Spinal cord (tissue), 10 donors: ENCODE measurements at places on chromosomes 1 and 21.

DNA sequence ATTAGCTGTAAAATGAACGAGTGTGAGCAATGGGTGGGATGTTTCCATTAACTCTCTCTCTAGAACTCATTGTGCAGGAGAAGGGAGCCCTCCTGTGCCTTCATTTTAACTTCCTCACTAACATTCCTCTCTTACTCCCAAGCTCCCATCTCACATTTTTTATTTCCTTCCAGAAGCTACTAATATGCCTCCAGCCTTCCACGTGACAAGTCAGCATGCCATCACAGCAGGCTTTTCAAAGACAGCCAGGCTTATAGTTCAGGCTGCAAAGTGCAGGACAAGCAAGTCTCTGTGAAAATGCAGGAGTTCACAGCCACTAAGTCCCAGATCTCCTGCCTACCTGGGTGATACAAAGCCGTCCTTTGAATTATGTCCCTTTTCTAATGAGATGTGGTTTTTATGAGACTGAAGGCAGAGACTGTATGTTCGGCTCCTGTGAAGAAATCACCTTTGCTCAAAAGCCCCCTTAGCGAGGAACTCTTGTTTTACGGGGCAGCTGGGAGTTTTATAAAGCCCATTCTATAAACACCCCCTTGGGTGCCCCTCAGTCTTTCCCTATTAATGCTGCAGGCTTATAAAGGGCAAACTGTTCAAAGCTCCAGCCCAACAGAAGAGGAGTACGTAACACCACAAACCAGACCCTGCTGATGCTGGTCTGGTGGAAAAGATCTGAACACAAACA is 14.8 kb upstream of the ANGPTL7 start:
- peaks cover 17% of the 10 kb centered on the region for H3K4me1 ChIP-seq
- H3K36me3 ChIP-seq, result peaks cover 15% of the 10 kb centered on the region
- no peak overlapping the region for H3K4me3 ChIP-seq
- no peak for DNase-seq

GRCh38 chr1:199010933-199011332 is 372.1 kb downstream of the PTPRC start:
- no peaks in the 10 kb centered on the region for H3K4me1 ChIP-seq
- H3K4me3 ChIP-seq, result no peak overlapping the region
- no peak overlapping the region for H3K27ac ChIP-seq
- no peak for DNase-seq
- no peaks in the 10 kb centered on the region for H3K27me3 ChIP-seq

DNA sequence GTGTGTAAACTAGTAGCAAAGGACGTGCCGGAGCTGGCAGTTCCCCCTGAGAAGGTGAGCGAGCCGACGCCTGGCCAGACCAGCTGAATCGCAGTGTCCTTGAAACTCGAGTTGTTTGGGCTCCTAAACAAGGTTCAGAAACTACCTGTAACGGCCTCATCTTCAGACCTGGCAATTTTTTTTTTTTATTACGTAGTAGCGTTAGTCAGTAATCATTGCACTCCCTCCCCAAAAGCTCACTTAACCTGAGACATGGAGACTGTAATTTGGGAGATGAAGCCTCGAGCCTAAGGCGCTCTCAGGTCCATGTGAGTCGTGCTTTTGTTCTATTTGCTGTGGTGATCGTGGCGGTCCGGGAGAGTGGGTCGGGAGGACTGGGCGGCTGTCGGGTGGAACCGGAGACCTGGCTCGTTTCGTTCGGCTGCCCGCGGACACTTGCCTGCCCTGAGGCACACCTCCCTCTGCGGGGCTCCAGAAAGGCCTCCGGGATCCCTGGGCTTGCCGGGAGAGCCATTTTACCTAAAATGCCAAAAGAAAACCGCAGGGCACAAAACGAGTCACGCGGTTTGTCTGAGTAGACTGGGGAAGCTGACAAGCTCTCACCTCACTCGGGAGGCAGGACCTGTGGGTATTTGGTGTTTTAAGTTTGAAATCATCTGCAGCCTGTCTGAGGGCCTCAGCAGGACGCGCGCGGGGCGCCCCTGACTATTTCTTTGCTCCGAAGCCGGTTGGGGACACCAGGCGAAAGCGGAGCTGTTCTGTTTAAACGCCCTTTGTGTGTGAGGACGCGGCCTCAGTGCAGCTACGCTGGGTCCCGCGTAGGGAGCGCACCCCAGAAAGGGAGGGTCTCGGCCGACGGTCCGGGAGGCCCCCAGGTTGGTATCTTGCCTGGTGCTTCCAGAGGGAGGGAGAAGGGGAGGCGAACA is 722 bp downstream of the LHX8 start:
- H3K27me3 ChIP-seq, result peaks cover 94% of the 10 kb centered on the region
- DNase-seq, result peak; percentile 62
- no peak overlapping the region for H3K27ac ChIP-seq
- H3K36me3 ChIP-seq, result no peaks in the 10 kb centered on the region
- peaks cover 36% of the 10 kb centered on the region for H3K4me1 ChIP-seq

GRCh38 chr1:39269791-39270342 is 65.4 kb downstream of the MACF1 start:
- no peaks in the 10 kb centered on the region for H3K36me3 ChIP-seq
- no peaks in the 10 kb centered on the region for H3K27me3 ChIP-seq
- H3K27ac ChIP-seq, result peak overlapping the region; percentile 80
- no peak for DNase-seq
- peaks cover 27% of the 10 kb centered on the region for H3K4me1 ChIP-seq

DNA sequence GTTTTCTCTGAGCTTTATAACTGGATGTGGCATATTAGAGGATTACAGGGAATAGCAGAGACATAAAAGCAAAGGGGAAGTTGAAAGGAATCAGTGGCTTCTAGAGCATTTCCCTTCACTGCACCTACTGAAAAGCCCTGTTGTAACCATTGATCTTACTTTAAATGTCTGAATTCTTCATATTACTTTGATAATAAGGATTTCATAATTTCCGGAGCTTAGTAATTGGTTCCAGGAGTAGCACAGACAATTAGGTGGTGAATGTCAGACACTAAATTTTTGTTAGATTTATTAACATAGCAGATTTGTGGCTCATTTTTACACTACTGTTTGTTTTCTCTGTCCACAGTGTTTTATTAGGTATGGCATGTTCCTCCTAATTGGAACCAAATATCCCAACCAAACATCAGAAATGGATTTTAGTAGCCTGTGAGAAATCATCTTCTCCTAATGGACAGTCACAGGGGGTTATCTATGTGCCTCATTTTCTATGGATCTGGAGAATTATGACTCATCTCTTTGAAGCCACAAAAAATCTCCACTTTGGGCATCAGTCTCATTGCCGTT is 100.5 kb downstream of the GIPC2 start:
- H3K27me3 ChIP-seq, result no peaks in the 10 kb centered on the region
- DNase-seq, result no peak
- no peak overlapping the region for H3K4me3 ChIP-seq
- H3K4me1 ChIP-seq, result no peaks in the 10 kb centered on the region
- H3K27ac ChIP-seq, result no peak overlapping the region

DNA sequence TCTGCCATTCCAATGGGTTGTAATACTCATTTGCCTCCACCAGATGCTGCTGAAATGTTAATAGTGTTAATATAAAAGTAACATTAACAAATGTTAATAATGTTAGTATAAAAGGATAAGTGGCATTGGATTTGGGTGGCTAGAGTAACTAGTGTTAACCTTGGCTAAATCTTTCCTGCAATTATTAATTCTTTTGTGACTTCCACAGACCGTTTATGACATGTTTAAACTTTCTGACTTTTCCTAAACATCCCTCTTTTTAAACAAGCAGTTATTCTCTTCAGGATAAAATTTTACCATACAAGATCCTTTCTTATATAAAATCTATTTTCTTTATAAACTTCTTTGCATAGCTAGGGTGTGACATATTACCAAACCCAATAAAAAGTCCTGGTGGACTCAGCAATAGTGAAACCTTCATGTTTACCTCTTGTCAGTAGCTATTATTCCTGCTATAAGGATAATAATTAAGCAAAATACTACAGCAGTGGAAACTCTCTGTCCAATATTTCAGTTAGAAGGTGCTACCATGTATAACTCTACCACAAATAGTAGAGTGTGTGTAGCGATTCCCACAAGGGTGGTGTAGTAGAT is 41.5 kb downstream of the CCDC30 start:
- no peak overlapping the region for H3K4me3 ChIP-seq
- no peaks in the 10 kb centered on the region for H3K4me1 ChIP-seq
- DNase-seq, result no peak
- H3K36me3 ChIP-seq, result peaks cover 10% of the 10 kb centered on the region

DNA sequence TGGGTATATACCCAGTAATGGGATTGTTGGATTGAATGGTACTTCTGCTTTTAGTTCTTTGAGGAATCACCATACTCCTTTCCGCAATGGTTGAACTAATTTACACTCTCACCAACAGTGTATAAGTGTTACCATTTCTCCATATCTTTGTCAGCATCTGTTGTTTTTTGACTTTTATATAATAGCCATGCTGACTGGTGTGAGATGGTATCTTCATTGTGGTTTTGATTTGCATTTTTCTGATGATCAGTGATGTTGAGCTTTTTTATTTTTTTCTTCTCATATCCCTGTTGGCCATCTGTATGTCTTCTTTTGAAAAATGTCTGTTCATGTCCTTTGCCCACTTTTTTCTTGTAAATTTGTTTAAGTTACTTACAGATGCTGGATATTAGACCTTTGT is 14.1 kb downstream of the DNM3 start:
- H3K36me3 ChIP-seq, result no peaks in the 10 kb centered on the region
- no peak overlapping the region for H3K27ac ChIP-seq
- DNase-seq, result no peak

DNA sequence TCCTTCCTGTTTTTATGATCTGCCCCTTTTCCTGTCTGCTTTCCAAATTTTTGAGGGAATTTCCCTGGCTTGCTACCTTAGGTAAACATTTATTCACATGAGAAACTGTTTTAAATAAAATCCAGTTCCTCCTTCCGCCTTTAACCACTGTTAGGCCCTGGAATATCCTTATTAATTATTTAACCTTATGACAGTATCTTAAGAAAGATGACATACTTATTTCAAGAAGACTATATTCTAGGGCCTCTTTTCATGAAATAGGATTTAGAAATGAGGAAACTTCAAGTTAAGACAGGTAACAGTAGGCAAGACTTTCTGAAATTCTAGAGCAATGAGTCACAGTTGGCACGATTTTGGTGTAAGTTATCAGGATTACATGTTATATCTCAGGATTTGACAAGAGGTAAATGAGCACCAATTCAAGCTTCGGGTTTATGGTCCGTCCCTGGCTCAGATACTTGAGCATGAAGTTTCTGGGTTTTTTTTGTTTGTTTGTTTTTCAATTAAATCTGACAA is 2.0 kb upstream of the TNFSF18 start:
- H3K27me3 ChIP-seq, result no peaks in the 10 kb centered on the region
- no peak overlapping the region for H3K27ac ChIP-seq
- no peaks in the 10 kb centered on the region for H3K4me1 ChIP-seq
- no peak for DNase-seq

- H3K36me3 ChIP-seq, result no peaks in the 10 kb centered on the region
- H3K4me3 ChIP-seq, result no peak overlapping the region
- H3K27me3 ChIP-seq, result peaks cover 5% of the 10 kb centered on the region
- H3K27ac ChIP-seq, result no peak overlapping the region
Measured at GRCh38 chr1:83864991-83865390, 133.9 kb downstream of the TTLL7 start.

DNA sequence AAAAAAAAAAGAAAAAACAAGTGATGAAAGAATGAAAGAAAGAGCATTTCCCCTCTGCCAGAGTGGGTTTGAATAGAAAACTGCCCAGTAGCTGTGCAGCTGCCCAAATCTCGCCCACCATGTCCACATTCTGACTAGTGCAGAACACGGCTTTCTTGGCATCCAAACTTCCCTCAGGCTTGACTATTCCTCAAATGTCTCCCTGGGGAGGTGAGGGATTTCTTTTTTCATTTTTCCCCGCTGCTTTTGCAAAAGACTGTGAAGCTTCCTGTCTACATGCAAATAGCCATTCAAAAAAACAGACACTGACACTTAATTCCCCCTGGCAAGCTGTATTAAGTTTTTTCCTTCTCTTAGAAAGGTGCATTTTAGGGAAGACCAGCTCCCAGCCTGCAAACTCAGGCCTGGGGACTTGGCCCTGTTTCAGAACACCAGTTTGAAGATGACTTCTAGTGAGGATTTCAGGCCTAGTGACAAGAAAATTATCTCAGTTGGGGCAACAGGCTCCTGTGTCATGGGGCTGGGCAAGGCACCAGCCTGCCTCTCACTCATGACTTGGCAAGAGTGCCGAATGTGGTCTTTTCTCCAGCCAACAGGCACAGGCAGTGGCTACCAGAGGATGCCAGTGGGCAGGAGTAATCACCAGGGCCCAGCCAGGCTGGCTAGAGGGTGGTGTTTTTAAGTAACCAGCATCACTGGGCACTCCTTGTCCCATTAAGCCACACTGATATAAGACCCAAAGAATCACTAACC is 178.1 kb upstream of the NFIA start:
- H3K36me3 ChIP-seq, result no peaks in the 10 kb centered on the region
- peaks cover 16% of the 10 kb centered on the region for H3K4me1 ChIP-seq
- peak overlapping the region; percentile 92 for H3K27ac ChIP-seq
- DNase-seq, result peak; percentile 91

DNA sequence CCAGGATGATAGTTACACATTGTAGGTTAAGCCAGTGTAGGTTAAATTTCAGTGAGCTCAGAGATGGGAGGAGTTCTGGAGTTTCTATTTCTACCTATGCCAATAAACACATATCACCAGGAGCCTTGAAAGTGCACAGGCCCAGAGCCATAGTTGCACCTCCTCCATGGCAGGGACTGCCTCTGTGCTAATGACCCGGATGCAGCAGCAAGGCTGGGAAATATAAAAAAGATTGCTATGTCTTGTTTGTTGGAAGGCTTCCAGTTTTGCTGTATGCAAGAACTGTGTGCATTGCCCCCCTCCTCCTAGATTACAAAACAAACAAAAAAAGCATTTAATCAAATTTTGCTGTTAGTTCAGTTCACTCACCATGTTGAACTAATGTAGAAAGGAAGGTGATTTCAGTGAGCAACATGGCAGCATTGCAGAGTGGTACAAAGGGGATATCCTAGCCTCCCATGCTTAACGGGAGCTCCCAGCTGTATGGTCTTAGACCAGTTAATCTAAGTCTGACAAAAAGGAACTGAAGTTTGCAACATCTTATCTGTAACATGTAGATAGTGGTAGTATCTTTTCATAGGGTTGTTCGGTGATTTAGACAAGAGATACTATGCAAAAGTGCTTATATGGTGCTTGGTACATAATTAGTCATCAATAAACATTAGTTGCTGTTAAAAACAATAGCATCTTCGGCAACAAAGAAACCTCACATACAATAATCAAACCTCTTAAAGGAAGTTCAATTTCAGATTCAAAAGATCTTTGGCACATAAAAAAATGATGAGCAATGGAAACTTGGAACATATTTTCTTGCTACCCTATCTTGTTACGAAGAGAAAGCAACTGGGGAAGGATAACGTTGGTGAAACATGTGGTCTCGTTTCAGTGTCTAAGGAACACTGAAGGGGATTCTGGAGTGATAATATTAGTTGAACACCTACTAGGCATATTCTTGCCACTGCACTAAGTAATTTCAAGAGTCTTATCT is 309.5 kb downstream of the ASTN1 start:
- no peaks in the 10 kb centered on the region for H3K4me1 ChIP-seq
- H3K4me3 ChIP-seq, result no peak overlapping the region
- no peak for DNase-seq
- no peaks in the 10 kb centered on the region for H3K36me3 ChIP-seq
